ENCODE measurements at places on chromosomes 7 and 10.

GRCh38 chr7:4857189-4857588 lies 4.6 kb downstream of the PAPOLB start:
- DNase-seq: no peak

- DNase-seq: no peak
Measured at GRCh38 chr7:131497454-131497853, 59.0 kb downstream of the PODXL start.

DNA sequence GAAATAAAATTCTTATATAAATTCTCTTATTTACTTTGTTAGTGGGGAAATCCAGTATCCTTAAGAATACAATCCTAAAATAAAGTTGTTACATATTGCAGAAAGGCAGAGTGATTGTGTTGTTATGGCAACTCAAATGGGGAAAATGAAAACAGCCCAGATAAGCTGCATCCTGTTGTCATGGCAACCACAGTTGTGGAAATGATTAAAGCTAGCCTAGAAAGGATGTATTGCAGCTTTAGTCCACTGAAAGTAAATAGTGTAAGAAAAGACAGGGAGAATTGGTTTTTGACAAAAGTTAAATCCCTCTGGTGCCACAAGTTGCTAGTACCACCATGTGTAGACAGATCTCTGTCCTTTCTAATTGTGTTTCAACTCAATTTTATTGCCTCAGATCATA lies 43.2 kb downstream of the BTRC start:
- no peak for DNase-seq

- no peak for DNase-seq
Measured at GRCh38 chr10:61791216-61791615, 110.3 kb upstream of the ARID5B start.

- no peak for DNase-seq
Measured at GRCh38 chr7:14960721-14961120, 58.2 kb upstream of the DGKB start.

GRCh38 chr7:32062150-32062549 lies 8.1 kb downstream of the PDE1C start:
- DNase-seq: no peak

DNA sequence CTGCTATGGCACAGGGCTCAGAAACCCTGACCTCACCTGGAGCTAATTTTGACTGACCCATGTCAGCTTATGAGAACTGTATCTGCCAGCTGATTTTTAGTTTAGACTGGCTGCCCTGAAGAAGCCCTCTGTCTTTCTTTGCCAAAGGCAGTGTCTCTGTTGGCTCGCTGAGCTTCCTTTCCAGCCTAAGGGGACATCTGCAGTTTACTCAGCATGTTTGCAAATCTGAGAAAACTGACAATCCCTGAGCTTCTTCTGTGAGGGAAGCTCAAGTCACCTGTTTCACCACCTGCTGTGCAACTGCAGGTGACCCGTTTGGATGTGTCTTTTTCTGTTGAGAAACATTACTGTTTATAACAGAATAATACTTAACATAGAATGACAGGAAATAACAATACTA lies 46.0 kb downstream of the PRKAR2B start:
- DNase-seq: no peak

GRCh38 chr10:31148951-31149350 lies 117.3 kb upstream of the ZNF438 start:
- no peak for DNase-seq

DNA sequence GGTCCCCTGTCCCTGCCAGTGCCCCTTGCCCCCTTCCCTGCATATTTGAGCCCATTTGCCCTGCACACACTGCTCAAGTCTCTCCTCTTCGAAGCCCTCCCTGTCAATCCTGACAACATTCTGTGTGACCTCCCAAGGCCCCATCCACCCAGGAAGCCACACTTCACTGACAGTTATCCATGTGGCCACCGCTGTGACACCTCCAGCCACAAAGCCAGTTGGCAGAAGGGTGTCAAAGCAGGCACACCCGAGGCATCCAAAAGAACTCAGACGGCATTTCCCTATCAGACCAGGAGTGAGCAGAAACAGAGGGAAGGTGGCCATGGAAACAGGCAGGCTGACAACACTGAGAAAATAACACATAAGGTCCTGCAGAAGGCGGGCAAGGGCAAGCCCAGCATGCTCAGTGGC lies 4.6 kb downstream of the POLM start:
- DNase-seq: no peak

GRCh38 chr10:70613941-70614340 lies 11.4 kb upstream of the PRF1 start:
- DNase-seq: no peak

- DNase-seq: no peak
Measured at GRCh38 chr10:59126261-59126660, 50.2 kb upstream of the PHYHIPL start.

DNA sequence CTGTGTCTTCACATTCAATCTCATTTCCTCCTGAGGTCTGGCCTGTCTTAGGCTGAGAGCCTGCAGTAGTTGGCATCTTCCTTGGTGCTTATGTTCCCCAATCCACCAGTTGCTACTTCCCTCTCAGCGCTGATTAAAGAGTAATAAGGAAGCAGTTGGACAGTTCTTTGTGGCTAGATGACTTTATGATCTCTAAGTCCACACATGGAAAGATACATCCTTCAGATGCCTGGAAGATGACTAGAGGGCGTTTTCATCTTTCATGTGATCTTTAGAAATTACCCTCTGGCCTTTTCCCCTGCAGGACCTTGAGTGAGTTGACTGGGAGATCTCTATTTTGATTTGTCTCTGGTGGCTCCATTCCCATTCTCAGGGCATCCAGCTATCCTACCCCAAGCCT lies 204.5 kb downstream of the GRM3 start:
- no peak for DNase-seq

GRCh38 chr10:62632071-62632809 lies 172.3 kb upstream of the ADO start:
- DNase-seq: no peak

- DNase-seq: no peak
Measured at GRCh38 chr7:12210179-12211053, 678 bp upstream of the TMEM106B start.

GRCh38 chr7:17041324-17041723 lies 159.5 kb upstream of the AGR3 start:
- no peak for DNase-seq

DNA sequence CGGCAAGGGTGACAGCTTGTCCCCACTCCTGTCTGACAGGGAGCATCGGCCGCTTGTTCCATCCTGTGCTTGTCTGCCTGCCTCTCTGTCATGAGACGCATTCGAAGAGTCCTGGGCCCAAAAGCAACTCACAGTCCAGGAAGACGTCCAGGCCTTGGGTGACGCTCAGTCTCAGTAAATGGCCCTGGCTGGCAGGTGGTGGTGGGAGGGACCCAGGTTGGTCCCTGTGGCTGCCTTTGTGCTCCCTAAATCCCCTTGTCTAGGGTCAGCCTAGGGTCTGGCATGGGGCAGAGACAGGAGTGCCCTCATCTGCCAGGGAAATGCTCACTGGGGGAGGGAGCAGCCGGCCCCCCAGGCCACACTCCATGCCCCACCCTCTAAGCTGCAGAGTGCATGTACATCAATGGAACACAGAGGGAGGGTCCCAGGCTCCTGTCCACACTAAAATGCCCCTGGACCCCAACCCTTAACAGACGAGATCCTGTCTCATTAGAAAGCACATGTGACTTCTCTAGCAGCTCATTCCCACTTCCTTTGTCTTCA lies 295.2 kb upstream of the ZNF32 start:
- no peak for DNase-seq

- DNase-seq: no peak
Measured at GRCh38 chr10:52474265-52474664, 160.2 kb downstream of the DKK1 start.

DNA sequence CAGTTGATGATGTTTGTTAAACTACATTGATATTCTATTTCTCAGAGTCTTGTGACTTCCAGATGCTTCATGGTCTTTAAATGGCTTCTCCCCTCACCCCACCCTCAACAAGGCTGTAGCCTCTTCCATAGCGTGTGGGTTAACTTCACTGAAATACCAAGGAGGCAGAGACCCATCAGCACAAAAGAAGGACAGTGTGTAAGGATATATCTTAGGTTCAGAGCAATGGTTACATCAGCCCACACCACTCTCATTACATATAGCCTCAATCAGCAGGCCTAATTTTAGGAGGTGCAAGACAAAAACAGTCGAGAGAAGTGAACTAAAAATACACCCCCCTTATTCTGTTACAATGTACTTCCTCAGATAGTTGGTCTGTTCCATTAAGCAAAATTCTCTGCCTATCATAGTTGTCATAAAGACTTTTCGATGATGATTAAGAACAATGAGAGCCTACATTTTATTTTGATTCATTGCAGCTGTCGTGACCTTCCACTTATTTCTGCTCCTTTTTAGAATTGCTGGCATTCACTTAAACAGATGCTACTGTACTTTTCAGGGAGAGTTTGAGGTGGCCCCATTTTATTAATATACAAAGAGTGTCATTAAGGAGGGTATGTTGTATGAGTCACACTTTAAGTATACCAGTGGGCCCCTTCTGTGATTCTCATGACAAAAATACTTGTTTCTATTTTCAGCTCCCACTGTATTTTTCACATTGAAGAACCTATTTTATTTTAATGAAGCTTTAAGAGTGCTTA lies 52.1 kb downstream of the WIPF3 start:
- no peak for DNase-seq

- DNase-seq: peak; percentile 64
Measured at GRCh38 chr10:119541459-119542356, 811 bp downstream of the RGS10 start.

- DNase-seq: no peak
Measured at GRCh38 chr7:44740055-44740454, 8.6 kb upstream of the ZMIZ2 start.

GRCh38 chr7:156865493-156865892 lies 27.5 kb downstream of the LMBR1 start:
- DNase-seq: no peak

DNA sequence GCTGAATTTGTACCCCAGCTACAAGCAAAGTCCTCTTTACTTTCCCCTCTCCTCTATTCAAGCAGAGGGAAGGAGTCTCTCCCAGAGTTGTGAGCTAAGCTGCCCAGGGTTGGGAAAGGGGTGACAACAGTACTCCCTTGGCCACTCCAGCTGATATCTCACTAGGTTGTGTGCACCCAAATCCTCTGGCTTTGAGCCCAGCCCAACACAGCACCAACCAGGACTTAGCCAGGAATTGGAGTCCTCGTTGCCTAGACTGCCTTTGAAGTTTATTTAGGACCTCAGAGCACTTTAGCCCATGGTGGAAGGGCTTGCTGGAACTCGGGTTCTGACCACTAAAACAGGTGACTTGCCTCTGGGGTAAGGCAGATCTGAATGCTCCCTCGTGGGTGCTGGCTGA lies 35.7 kb upstream of the DYNC1I1 start:
- no peak for DNase-seq

GRCh38 chr10:101780818-101781654 lies 2.2 kb downstream of the NPM3 start:
- DNase-seq: peak; percentile 47

DNA sequence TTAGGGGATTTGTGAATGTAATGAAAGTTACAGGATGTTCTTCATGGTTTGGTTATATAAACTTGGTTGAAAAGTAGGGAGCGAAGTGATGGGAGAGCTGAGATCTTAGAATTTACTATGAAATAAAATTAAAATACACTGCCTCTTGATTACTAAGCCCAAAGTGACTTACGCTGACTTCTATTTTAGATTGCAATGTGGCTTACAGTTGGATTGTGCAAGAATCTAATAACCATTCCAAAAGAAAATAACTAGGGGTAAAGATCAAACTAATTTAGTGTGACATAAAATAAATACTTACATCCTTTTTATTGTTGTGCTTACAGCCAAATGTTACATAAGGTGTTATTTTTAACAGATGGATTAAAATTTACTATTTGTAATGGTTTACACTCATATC lies 15.3 kb downstream of the WNT16 start:
- no peak for DNase-seq

DNA sequence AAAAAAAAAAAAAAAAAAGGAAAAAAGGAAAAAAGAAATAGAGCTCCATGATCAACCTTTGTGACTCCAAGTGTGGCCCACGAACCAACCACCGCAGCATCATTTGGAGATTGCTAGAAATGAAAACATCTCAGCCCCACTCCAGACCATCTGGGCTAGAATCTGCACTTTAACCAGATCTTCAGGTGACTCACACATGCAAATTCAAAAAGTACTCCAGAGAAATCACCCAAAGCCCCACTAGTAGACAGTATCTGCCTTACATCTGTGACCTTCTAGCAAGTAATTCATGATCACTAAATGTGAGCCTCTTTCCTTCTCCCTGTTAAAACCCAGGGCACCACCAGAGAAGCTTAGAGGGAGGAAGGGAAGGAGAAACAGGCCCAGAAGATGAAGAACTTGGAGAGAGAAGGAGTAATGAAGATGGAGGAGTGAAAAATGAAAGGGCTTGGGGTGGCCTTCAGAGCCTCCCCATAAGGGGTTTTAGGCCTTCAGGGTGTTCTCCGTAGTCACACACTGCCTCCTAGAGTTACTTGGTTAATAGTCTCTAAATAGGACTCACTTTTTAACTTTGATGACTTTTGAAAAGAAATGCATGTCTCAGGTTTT lies 94.0 kb downstream of the SLC37A3 start:
- peak; percentile 7 for DNase-seq

- no peak for DNase-seq
Measured at GRCh38 chr7:50283731-50284130, 20.8 kb upstream of the IKZF1 start.

- DNase-seq: no peak
Measured at GRCh38 chr7:26959290-26959689, 94.9 kb upstream of the SKAP2 start.

DNA sequence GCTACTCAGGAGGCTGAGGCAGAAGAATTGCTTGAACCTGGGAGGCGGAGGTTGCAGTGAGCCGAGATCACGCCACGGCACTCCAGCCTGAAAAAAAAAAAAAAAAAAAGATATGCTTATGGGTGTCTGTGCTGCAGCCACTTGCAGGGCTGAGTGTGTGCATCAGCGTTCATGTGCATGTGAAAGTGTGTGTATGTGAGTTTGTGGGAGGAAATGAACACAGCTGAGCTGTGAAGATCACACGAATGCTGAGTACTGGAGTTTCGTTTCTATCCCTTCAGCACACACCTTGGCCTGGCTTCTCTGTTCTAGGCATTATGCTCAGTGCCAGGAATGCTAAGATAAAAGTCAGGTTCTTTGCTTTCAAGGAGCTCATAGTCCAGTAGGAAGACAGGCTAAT lies 12.0 kb upstream of the SVOPL start:
- DNase-seq: no peak

DNA sequence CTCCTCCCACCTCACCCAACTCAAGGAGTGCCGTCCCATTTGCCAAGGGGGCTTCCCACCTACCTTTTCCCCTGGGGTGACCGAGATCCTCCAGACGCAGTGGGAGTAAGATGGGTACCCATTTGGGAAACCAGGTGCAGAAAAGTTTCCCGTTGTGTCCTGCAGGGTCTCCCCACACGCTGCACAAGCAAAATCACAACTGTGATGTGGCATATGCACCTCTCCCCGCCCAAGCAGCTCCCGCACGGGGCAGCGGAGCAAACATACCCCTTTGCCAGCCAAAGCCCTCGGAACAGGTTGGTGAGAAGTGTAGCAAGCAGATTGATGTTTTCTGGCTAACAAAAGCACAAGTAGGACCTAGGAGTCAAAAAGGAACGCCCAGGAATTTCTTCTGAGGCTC lies 51.5 kb upstream of the OPALIN start:
- no peak for DNase-seq

All from stimulated activated CD4-positive, alpha-beta T cell treated with anti-CD3 and anti-CD28 coated beads, TNF-alpha, amount 100 ng/mL, for 4 hours (primary cell).